ENCODE measurements at places on chromosomes 11 and 22.

DNA sequence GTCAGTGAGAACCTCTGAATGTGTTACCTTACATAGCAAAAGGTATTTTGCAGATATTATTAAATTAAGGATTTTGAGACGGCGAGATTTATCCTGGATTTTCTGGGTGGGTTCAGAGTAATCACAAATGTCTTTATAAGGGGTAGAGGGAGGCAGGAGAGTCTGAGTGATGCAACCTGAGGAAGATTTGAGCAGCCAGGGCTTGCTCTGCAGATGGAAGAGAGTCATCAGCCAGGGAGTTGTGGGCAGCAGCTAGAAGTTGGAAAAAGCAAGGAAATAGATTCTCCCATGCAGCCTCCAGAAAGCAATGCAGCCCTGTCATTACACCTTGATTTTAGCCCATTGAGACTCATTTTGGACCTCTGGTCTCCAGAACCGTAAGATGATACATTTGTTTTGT, 4.1 kb upstream of the WDR74 start:
- no peak for DNase-seq

GRCh38 chr11:82889133-82890001, 10.9 kb downstream of the PRCP start:
- DNase-seq, result no peak

DNA sequence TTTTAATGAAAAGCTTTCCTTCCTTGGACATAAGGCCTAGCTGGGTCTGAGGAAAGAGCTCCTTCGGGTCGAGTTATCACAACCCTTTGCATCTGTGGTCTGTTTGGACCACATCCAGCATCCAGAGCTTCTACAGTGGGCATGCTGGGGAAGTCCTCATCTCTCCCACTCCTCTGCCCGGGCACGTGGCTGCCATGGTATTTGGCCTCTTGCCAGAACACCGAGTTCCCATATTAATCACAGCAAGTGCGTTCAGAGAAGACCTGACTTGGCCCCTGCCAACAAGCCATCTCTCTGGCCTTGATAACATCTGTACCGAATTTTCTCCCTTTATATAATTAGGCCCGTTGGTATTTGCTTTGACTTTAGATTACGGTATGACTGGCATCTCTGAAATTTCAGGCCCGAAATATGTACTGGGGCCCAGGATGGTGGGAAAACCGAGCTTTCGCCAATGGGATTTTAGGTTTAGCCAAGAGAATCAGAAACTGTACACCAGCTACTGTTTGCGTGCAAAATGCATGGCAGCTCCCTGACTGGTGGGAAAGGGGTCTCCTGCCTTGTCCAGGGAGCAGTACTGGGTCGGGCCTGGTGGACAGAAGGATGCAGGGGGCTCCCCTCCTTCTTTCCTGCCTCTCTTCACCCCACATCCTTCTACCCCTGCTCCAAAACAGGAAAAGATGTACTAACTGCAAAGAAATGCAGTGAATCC, 90.0 kb downstream of the MICAL2 start:
- no peak for DNase-seq

- DNase-seq, result no peak
Measured at GRCh38 chr11:102419181-102419580, 33.4 kb downstream of the TMEM123 start.

- no peak for DNase-seq
Measured at GRCh38 chr11:85459304-85459703, 167.8 kb downstream of the DLG2 start.

DNA sequence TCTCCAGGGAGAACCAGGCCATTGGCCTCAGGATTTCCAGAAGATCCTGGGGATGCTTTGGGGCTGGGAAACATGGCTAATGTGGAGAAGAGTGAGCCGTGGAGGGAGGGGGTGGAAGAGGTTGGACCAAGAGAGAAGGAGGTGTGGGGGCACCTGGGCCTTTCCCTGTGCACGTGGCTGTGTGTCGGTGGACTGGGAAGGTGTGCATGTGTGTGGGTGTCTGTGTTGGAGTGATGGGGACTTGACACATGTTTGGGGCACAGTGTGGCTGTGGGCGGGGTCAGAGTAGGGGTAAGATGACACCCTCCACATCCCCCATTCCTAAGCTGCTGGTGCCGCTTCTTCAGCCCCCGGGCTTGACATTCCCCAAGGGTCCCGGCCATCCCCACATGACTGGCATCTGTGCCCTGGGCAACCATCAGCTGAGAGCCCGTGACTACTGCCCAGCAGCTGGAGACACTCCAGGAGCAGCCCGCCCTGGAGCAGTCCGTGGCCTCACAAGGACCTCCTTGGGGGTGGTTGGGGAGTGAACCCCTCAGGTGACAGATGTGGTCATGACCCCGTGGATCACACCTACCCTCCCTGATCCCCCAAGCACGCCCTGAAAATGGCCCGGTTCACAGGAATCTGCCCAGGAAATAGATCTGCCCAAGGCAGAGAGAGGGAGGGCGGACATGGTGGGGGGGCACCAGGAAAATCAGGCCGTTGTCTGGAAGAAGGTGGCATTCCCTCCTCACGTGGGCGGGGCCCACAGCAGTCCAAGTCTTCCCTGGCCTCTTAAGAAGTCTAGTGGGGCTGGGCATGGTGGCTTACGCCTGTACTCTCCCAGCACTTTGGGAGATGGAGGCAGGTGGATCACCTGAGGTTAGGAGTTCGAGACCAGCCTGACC, 34.8 kb upstream of the SOX10 start:
- DNase-seq, result no peak

Measured in CD4-positive, alpha-beta T cell treated with Interleukin-2 at 100 ng/mL for 4 hours (primary cell).